Lung microvascular endothelial cell (primary cell): ENCODE measurements at places on chromosomes 1 and 21.

DNA sequence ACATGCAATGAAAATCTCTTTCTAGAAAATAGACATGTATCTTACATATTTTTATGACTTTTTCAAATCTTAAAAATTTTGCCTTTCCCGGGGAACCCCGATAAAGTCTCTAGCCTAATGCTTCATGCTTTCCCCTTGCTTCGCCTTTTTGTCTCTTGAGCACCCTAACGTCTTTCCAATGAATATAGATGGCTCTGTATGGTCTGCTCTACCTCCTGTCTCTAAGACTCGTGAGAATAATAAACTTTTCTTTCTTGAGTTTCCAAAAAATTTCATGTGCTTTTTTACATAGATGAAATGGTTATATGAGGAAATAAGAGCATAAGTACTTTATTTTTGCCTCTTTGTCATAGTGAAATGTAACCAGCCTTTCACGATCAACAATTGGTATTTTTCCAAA lies 202.6 kb downstream of the PDE4B start:
- no peak for DNase-seq

DNA sequence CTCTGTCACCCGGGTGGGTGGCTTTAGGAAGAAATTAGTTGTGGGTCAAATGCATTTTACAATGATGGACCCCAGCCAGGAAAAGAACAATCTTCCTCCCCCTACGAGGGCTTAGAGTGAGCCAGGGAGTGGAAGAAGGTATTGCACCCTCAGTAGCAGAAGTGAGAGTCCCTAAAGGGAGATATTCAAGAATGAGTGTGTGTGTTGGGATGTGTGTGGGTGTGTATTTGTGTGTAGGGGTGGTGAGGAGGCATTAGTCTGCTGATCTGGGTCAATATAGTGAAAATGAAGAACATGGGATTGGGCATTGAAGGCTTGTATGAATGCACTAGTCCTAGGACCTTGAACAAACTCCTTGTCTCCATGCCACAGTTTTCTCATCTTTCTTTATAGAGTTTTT lies 85.2 kb upstream of the RUNX1 start:
- no peak for DNase-seq

GRCh38 chr1:156877433-156878170 lies 15.9 kb upstream of the PEAR1 start:
- no peak for DNase-seq

DNA sequence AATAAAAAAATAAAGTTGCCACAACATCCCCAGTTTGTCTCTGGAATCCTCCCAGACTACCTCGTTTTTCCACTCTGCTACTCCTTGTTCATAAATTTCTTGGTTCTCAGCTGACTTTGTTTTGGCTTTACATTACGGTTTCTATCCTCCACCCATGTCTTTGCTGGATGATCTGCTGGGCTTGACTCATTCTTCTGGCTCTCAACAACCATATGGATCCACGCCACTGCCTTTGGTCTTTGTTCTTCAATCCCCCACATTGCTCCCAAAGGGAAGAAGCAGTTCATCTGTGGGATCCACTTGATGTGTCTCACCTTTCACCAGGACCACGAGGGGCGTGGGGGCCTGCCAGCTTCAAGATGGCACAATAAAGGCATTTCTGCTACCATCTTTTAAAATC lies 67.1 kb upstream of the NBL1 start:
- no peak for DNase-seq

- no peak for DNase-seq
Observed at GRCh38 chr1:115946116-115946515, 30.2 kb upstream of the SLC22A15 start.

DNA sequence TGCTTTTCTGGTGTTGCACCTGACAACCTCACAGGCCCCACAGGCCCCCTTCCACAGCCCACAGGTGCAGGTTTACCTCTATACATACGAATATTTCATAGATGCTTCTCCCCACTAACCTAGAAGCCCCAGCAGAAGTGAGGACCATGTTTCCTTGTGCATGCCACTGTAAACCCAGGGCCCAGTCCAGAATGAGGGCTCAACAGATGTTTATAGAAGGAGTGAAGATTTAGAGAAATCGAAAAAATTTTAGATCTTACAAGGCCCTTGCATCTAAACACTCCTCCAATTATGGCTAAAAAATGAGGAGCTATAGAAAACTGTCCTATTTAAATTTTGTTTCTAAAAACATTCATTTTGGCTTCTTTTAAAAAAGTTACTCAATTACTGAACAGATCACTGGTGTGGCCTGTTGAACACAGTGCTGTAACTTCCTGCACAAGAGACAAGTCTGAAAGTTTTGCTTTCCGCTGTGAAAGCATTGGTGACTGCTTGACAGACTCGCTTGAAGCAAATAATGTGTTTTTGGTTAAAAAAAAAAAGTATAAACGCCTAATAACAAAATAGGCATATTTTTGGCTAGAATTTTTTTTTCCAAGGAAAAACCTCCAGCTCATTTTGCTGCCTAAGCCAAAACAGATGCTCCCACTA lies 1.2 kb downstream of the ABCB10 start:
- DNase-seq = peak; percentile 52

DNA sequence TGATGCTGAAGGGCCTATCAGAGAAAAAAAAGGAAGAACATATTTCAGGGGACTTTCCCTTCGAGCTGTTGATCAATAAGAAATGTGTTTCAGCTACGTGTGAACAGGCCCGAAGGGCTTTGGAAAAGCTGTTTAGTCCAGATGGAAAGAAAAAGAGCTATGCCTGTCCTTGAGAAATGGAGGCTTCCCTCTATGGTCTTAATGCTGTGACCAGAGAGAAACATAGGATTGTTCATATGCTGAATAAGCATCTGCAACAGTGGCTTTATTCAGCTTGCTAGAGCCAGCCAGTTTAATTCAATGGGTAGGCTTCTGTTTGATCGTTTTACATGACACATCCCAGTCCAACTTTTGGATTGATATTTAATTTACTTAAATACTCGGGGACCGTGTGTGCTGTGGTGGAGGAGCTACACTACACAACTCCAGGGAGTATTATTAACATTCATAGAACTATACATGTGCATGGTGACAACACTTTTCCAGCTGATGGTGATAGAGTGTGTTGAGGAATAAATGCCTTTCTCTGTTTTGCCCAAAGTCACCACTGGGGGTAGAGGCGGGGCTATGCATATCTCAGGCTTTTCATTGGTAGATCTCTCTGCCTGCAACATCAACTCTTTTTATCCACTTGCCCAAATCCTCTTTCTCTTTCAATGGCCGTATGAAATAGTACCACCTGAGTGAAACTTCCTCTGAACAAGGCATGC lies 106.7 kb upstream of the C8B start:
- no peak for DNase-seq

DNA sequence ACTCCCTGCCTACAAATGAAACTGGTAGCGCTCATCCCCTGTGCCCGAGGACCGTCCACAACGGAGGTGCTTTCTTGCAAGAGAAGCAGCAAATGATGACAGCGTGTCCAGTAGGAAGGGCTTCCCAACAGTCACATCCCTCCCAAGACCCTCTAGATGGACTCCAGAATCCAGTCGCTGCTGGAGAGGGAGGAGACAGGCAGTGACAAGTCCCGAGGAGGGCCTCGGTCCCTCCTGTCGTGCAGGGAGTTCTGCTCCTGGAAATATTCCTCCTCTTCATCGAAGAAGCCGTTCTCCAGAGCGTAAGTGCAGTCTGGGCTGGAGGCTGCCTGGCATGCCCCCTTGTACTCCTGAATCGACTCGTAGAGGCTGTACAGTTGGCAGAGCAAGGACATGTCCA lies 20.3 kb downstream of the FAM89A start:
- DNase-seq = no peak

GRCh38 chr1:219215477-219215876 lies 41.8 kb downstream of the LYPLAL1 start:
- DNase-seq = no peak

DNA sequence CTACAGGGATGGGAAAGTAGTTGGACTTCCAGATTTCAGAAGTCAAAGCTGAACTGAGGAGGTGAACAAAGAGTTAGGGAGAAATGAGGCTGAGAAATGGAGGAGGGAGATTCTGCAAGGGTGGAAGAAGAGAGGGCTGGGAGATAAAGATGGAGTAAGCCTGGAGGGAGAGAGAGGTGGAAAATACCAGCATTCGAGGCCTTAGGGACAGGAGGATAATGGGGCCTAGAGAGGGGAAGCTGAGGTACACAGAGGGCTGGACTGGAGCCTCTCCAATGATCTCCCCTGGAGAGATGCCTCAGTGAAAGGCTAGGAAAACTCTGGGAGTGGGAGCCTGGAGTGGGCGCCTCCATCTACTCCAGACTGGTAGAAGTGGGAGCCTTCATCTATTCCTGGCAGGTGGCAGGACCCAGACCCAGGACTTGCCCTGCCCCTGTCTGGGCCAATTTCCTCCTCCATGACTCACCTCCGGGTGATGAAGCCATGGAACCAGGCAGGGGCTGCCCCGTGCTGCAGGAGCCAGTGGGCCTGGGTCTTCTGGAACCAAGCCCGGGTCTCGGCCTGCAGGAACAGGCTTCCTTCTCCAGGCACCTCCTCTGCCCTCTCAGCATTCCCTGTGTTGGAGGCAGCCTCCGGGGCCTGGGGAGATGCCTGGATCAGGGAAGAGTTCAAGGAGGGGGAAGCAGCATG lies 1.9 kb downstream of the SH2D2A start:
- DNase-seq = peak; percentile 18

DNA sequence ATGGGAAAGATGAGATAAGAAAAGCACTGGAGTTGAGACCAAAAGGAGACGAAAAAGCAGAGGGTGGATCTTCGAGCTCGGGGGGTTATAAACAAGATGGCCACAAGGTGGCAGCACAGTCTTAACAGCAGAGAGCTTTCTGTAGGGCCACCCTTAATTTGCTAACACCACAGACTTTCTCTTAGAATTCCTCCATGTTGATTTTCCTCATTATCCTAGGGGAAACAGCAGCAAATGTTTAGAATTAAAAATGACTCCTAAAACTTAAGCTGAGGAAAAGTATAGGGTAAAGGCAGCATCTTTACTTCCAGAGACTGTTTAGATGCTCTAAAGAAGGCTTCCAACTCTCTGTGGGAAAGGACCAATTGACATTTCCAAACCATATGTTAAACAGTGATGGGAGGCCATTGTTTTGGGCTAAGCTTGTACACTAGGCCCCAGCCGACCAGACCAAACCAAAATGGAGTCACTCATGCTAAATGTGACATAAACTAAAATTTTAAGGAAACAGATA lies 2.5 kb upstream of the APOBEC4 start:
- peak; percentile 84 for DNase-seq

GRCh38 chr1:112172294-112172882 lies 182.9 kb upstream of the KCND3 start:
- peak; percentile 71 for DNase-seq

DNA sequence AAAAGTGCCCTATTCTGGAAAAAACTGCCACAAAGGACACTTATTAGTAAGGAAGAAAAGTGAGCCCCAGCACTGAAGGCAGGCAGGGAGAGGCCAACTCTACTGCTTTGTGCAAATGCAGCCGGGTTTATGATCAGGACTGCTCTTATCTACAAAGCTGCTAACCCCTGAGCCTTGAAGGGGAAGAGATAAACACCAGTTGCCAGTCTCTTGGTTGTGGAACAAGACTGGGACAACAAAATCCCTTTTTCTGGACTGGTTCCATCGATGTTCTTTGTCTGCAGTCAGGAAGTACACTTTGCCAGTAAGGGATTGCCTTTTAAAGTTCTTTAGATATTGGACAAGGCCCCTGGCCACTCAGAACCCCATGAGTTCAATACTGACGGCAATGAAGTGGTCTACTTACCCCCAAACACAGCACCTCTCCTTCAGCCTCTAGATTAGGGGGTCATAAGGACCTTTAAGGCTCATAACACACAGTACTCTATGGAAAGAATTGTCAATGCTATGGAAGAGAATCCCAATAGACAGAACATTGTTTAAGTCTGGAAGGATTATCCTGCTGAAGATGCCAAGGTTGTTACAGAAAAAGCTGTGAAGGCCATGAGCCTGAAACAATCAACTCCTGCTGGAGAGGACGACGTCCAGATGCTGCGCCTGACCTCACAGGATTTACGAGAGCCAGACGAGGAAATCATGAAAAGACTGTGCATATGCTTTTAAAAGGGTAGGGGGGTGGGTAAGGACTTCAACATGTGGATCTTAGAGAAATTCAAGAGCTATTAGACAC lies 43.6 kb downstream of the GNB1 start:
- DNase-seq = peak; percentile 59

DNA sequence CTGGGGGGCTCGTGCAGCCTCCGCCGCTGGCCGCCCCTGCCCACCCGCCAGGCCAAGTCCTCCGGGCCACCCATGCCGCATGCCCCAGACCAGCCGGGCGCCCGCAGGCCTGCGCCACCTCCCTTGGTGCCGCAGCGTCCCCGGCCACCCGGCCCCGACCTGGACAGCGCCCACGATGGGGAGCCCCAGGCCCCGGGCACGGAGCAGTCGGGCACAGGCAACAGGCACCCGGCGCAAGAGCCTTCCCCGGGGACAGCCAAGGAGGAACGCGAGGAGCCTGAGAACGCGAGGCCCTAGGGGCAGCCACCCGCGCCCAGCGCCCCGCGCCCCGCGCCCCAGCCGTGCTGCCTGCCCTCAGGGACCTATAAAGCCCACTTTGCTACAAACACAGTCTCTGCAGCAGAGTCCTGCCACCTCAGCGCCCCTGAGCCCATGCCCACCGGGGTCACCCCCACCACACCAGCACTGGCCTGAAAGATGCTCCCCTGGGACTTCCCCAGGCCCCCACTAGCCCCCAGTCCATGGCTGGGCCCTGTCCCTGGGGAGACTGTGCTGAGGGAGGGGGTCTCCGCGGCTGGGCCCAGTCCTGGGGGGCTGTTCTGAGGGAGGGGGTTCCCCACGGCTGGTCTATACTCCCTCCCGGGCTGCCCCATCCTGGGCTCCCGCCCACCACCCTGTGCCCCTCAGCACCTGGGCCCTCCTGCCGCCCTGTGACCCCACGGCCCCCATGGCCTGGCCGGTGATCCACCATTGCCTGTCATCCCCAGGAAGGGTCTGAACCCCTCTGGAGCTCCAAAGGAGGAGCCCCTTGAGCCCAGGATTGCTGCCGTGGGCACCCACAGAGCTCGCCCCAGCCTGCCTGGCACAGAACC lies 8.6 kb downstream of the TNFRSF18 start:
- no peak for DNase-seq

GRCh38 chr1:180594723-180595122 lies 36.0 kb downstream of the OVAAL start:
- DNase-seq = no peak

DNA sequence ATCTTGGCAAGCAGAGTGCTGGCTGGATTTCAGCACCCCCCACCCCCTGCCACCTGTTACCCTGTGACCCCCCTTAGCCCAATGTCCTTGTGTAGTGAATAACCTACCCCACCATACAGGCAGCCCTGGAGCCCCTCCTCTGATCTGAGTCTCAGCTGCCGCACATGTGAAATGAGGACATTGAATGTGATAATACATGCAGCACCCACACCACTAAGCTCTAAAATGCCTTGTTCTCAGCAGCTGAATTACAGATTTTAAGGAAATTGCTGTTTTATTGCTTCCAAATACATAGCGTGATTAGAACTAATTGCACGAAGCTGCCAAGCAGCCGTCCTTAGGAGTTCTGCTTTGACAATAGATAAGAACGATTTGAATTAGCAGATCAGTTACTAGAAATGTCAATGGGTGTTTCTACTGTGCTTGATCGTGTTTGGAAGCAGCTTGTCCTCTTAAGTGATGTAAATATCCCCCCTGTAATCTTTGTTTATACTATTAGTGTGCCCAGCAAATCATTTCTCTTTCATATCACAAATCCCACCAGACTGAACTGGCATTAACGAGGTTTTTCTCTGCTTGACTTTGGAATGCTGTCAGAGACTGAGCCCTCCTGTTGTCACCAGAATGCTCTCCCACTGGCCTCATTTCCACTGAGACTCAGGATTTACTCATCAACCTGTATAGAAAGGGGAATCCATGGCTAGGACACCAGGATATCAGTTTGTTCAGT lies 4.9 kb downstream of the SLAMF8 start:
- no peak for DNase-seq
